ENCODE measurements at places on chromosomes 2 and 18.

DNA sequence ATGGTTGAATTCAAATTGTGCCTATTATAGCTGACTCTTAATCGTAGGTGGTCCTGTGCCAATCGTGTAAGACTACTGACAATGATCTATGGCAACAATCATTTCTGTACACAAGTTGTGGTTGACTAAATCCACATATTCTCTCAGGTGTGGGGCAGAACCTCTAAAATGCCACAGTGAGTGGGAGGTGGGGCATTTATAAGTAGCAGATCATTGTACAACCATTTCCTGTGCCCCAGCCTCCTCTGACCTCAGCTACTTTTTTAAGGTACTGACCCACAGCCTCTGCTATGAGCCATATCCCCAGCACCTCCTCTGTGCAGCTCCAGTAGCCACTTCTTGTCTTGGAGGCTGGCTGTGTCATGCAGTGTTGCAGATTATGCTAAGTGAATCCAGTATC lies 48.6 kb upstream of the RAPH1 start:
- DNase-seq, result no peak

- no peak for DNase-seq
Measured at GRCh38 chr2:110940376-110940910, 180.3 kb upstream of the BCL2L11 start.

GRCh38 chr2:88735853-88736252 lies 44.4 kb downstream of the RPIA start:
- peak; percentile 91 for DNase-seq

- DNase-seq, result no peak
Measured at GRCh38 chr18:24914171-24914525, 437.8 kb downstream of the ZNF521 start.

DNA sequence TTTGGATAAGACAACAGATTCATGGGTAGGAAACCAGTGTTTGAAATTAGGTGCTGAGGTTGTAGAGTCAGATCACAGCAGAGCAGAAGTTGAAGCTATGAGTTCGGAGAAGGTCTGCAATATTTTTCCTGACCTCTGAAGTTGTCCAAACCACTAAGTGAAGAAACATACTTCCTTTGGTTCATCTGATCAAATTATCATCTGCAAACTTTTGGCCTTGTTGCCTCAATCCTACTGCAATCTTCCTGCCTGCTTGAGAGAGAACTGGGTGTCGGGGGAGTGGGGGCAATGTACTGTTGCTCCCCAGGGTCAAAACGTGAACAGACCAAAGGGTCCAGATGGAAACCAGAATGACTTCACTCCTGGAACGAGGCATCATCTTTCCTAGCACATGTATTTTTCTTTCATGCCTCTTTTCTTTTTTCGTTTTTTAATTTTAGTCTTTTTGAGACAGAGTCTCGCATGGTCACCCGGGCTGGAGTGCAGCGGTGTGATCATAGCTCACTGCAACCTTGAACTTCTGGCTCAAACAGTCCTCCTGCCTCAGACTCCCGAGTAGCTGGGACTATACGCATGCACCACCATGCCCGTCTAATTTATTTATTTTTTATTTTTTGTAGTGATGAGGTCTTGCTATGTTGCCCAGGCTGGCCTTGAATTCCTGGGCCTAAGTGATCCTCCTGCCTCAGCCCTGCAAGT lies 42.7 kb downstream of the RAB31 start:
- DNase-seq, result no peak

All from erythroblast (primary cell).